ENCODE measurements at places on chromosomes 11 and 22.

DNA sequence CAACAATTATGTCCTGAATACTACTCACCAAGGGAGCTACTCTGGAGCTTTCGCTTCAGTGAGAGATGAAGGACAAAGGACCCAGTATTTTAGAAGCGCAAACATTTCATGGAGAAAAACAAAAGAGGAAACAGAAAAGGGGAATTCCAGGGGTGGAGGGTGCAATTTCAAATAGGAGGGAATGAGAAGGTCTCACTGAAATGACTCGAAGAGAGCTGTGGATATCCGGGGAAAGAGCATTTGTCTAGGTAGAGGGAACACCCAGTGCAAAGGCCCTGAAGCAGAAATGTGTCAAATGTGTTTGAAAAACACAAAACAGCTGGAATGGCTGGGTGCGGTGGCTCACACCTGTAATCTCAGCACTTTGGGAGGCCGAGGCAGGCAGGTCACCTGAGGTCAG lies 2.4 kb downstream of the RPS19BP1 start:
- no peak for DNase-seq

DNA sequence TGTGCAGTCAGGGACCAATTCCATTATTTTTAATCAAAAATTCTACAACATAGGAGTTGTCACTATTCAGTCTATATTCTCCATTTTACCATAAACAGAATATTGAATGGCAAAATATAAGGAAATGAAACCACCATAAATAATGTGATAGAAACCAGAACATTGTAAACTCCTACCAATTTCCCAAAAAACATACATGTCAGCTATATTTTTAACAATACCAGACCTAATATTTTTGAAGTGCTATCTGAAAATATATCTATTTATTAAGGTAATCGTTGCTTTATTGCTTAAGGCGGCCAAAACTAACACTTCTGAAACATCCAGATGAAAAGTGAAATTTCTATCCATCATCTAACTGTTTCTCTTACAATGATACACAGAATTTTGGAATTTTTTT lies 123.0 kb upstream of the C11orf58 start:
- DNase-seq = no peak

DNA sequence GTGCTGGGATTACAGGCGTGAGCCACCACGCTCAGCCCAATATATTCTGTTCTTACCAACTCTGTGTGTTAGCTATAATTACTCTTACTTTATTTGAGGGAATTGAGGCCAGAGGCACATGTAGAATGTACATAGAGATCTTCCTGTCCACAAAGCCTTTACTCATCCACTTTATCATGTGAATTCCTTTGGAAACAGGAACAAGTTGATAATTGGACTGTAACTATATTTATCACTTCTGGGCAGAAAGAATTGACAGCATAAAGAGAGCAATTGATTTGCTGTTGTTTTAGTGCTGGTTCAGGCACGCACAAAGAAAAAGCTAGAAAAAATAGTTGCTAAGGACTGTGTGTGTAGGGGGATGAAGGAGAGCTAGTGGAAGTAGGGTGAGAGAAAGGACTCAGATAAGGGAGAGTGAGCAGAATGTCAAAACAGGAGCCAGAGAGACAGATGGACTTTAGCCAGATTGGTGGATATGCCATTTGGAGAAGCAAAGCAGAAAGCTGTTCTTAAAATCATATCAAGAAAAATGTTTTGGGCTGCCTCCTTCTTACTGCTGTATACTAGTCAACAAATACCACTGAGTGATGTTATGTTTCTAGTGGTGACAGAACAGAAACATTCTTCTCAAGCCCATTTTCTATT lies 929.8 kb upstream of the CNTN5 start:
- no peak for DNase-seq

DNA sequence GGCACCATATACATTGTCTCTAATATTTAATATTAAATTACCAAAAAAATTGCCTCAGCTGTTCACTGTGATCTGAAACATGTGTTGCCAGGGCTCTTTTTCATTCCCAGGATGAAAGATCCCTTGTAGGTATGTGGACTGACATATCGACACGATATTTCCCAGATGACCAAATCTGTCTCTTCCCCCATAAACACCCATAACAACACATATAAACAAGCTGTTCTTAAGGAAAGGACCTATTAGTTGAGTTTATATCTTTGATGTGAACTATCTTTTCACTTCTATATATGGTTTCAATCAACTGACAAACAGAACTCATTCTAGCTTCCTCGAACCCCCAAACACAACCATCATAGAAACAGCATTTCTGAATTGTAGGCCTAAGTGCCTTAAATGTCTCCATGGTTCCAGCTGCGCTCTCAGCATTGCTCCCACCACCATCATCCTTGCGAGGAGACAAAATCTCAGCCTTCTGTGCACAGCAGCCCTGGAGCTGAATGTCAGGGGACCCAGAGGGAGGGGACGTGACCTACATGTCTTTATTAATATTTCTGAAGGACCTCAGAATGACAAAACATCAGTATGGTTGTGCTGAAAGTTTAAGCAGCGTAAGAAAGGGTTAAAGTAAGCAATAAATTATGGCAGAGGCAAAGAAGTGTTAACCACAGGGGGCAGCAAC lies 67.0 kb downstream of the ETS1 start:
- no peak for DNase-seq
